ENCODE measurements at places on chromosomes 1 and 21.

DNA sequence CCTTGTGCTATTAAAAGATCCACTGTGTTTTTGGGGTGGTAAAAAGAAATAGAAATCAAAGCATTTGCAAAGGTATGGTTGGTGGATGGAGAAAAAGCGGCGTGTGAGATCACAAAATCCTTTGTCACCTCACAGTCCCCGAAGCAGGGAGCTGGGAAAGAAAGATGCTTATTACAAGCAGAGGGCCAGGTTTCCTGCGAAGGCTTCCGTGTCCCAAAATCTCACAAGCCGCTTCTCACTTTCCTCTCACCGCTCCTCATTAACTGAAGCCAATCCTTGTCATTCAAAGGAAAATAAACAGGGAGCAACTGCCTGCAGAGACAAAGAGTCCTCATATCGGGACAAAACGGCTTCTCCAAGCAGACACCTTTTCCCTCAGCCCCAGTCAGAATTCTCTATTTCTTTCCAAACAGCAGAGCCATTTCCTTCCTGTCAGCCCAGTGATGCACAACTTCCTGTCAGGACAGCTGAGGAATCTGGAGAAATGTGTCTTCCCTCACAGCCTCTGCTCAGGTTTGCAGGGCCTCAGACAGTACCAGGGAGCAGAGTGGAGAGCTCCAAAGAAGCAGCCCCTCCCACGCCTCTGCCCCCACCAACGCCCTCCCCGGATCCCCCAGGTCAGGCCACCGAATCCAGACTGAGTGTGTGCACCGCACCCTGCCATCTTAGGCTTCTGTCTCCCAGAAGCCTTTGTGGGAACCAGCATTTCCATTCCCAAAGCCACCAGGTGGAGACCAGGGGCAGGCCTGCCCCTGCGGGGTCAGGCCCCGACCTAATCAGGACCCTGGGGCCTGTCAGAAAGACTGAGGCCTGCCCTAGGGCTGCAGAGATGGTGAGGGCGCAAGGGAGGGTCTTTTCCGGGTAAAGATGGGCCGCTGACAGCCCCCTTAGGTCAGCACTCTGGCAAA lies 29.6 kb downstream of the KCNN3 start:
- DNase-seq = no peak

DNA sequence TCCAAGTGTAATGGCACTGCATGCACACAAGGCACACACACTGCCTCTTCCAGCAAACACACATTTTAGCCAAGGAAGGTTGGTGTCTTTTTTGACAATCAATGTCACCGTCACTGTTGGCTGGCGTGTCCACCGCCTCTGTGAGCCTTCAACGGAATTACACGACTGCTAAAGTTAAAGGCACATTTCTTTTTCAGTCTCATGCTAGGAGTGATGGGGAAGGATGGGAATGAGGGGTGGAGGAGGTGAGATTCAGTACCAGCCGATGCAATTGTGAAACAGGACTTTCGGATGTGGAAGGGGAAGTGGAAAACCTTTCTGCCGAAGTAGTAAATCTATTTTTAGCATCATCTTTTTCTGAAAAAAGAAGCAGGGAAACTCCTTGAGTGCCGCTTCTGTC lies 1.4 kb downstream of the ELAVL4 start:
- DNase-seq = peak; percentile 2

DNA sequence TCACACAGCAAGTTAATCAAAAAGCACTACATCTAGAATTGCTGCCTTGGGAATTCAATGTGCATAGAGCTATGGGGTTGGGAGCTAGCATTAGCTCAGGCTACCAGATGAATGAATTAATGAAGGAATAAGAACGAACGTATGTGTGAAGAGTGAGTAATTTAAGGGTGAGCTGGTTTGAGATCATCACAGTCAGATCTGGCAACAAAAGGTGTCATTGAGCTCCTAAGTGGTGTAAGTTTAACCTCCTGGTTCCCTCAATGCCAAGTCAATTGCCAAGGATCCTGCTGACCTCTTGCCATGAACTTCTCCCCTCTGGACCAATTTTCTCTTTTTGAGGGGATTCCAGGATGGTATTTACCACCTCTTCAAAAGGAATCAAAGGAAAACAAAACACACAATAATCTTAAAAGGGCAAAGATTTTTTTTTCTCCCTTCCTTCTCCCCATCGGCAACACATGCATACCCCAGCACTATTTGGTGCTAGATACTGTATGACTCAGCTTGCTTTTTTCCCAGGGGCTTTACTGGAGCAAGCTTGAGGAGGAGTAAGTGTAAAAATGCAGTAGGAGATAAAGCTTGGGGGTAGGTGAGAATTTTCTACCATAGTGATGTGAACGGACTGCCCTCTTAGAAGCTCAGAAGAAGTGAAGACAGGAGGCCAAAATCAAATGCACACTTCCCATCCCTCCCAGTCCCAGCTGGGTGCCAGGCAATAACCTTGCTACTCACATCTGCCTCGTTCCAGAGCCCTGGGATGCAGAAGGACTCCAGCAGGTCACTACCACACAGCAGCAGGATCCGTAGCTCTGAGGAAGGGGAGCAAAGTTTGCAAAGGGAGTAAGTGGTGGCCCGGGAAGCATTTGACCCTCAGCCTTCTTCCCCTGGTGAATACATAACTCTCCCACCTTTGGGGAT lies 92.0 kb downstream of the LAMC2 start:
- no peak for DNase-seq

- DNase-seq = peak; percentile 25
These were observed 178.1 kb downstream of the ZP4 start for GRCh38 chr1:237712586-237713157.

DNA sequence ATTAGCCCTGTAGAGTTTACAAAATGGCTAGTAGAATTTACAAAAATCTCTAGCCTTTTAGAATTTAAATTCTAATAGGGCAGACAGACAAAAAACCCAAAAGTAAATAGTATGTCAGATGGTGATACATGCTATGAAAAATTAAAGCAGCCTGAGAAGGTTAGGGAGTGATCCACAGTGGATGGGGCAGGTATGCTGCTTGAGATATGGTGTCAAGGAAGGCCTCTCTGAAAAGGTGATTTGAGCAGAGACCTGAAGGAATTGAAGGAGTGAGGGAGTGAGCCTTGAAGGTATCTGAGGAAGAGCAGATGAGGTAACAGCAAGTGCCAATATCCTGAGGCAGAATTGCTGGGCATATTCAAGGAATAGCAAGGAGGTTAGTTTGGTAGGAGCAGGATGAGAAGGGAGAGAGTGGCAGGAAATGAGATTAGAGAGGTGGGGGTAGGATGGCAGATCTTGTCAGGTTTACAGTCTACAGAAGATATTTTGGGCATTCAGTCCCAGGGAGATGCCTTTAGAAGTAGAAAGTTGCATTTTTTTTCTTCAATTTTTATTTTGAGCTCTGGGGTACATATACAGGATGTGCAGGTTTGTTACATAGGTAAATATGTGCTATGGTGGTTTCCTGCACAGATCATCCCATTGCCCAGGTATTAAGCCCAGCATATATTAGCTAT lies 40.8 kb upstream of the DPH5 start:
- no peak for DNase-seq

- DNase-seq = no peak
These were observed 121.0 kb upstream of the CXADR start for GRCh38 chr21:17391811-17392340.

GRCh38 chr1:203447151-203447550 lies 28.5 kb upstream of the PRELP start:
- DNase-seq = no peak

DNA sequence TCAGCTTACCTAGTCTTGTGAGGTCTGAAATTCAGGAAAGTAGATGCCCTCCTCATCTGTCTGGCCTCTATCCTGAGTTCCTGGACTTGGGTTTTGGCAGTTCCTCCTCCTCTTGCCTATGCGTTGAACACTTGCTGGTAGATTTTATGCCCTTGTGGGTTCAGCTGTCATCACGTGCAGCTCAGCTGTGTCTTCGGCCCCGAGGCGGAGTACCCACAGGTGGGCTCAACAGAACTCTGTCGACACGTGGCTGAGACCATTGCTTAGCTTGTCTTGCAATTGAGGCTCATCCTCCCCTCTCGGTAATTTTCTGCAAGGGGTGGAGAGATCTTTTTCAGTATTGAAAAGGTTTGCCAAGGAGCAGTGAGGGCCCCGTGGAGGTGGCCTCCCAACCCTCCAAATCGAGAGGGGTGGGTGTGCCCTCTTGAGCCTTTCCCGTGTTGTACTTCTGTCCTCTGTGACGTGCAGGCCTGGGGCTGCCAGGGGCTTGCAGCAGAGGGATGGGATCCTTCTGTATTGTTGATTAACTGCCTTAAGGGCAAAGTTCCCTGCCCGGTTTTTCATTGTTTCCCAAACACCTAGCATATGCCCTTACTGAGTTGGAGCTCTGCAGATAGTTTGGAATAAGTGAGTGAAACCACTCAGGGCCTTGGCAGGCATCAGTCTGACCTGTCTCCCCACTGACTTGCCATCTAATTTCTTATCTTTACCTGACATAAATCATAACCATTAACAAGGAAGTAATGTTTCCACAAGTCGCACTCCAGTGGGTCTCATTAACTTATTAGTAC lies 2.9 kb downstream of the CENPS start:
- DNase-seq = no peak

DNA sequence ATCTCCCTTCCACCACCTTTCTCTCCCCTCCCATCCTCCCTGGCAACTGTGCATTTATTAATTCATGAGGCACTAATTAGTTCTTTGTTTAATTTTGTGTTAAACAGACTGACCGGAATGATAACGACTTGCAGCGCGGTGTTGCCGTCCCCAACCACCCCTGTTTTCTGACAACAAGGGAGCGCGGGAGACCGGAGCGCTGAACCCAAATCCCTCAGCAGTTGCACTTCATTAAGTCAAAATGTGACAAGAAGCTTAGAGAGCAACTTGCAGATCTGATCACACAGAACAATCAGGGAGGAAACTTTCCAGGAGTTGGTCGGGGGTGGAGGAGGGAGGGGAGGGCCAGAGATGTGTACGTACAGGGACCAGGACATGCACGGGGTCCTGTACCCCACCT lies 89.2 kb downstream of the CASZ1 start:
- DNase-seq = no peak

- DNase-seq = no peak
These were observed 13.9 kb upstream of the LRIG2 start for GRCh38 chr1:113058941-113059706.

GRCh38 chr1:224753491-224753890 lies 137.4 kb downstream of the CNIH3 start:
- DNase-seq = no peak

GRCh38 chr1:30460661-30461060 lies 262.7 kb downstream of the MATN1 start:
- DNase-seq = no peak

DNA sequence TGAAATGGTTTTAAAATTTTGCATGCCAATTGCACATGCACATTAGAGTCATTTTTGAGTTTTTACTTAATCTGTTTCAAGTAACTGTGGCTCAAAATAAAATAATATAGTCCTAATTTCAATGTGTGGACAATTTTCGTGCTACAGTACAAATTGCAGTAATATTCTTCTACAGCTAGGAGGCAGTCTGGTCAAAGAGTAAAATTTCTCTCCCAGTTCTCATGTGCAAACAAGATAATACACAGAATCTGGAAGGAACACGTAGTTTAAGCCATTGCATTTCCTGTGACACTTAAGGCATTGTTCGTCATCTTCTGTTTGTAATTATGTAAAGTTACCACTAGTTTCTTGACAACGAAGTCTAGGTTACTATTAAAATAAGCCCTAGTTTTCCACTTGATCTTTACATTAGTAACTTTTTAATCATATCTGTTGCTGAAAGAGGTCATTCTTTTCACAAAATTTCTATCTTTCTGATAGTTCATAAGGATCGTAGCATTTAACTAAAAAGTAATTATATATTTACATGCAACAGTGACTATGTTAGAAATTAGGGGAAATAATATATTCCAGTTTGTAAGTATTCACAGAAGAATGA lies 28.9 kb downstream of the ODR4 start:
- peak; percentile 17 for DNase-seq

GRCh38 chr1:100222428-100222827 lies 27.2 kb downstream of the DBT start:
- no peak for DNase-seq

DNA sequence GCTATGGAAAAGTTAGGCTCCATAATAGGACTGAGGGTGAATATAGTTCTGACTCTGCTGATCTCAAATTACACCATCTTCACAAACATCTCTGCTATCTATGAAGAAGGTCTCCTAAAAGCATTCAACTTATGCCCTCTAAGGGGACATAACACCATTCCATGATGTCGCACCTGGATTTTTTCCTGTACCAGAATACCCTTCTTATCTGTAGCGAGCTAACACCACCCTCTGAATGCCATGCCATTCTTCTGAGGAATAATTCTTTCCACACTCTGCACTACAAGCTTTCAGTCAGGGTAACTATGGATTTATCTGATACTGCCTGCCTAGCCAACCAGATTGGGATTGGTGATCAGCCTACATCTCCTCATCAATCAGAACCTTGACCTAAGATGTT lies 203.8 kb downstream of the PTPRC start:
- DNase-seq = no peak

DNA sequence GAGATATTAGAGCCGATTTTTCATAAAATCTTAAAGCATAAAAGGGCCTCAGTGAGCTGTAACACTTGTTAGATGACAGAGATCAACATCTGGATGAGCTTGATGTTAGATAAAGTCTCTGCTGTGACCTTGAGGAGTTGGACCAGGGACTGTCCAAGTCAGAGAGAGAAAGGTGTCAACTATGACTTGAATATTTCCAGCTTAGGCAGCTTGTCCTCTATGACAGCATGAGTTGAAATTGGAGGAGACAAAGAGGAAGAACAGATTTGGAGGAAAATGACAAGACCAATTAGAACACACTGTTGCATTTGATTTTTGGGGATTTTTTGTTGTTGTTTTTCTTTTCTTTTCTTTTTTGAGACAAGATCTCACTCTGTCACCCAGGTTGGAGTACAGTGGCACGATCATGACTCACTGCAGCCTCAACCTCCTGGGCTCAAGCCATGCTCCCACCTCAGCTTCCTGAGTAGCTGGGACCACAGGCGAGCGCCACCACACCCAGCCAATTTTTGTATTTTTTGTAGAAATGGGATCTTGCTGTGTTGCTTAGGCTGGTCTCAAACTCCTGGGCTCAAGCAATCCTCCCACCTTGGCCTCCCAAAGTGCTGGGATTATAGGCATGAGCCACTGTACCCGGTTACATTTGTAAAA lies 35.3 kb upstream of the CLIC4 start:
- no peak for DNase-seq

DNA sequence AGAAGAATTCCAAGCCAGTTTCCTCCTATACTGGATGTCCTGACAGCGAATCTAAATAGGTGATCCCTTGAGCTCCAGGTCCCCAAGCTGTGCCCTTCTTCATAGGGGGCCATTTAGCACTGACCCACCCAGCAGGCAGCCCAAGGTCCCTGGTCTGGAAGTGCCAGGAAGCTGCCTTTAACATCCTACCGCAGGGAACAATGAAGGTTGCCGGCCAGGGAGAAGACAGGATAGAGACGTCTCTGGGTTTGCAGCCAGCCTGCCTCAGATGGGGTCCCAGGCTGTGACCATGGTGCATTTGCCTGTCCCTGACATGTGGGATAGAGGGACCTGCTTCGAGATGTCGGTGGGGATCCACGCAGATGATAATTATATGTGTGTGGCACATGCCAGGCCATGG lies 2.7 kb upstream of the RIPK4 start:
- DNase-seq = no peak

DNA sequence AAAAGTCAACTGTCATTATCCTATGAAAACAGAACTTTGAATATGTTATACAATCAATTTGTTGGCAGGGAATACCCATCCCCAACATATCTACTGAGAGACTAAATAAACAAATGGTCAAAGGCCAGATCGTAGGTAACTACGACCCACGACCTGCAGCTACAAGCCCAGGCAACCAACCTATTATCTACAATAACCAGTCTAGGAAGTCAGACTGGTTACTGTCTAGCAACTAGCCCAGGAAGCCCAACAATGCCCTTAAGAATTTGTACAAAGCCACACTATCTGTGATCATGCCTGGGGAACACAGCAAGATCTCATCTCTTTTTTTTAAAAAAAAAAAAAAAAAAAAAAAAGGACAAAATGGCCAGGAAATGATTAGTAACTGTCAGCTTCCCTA lies 58.7 kb downstream of the SMYD3 start:
- no peak for DNase-seq

All from forelimb muscle (tissue), 1 donor.